ENCODE measurements at places on chromosomes 2 and 18. TPM values are rescaled to one million over a fixed set of nuclear protein-coding genes. Genes with fewer than 3 reads are reported as not detected.

Gene GPR45
- total RNA-seq, result not detected

Gene WNT6
- total RNA-seq, result 118 TPM

Gene CGREF1
- 1.5 TPM for total RNA-seq

Gene ASIC4
- total RNA-seq, result 1.4 TPM

Gene MALL
- 5.4 TPM for total RNA-seq

Gene GPAT2
- total RNA-seq, result not detected

Gene APLF
- 6.7 TPM for total RNA-seq

Gene COL3A1
- total RNA-seq, result 7,584 TPM

Gene CENPA
- 8.8 TPM for total RNA-seq

Gene VIT
- total RNA-seq, result 0.78 TPM

Gene SCN7A
- total RNA-seq, result 2.2 TPM

Gene TMEM17
- total RNA-seq, result 4.7 TPM

Gene GPBAR1
- 0.55 TPM for total RNA-seq

Gene PPM1G
- 63.7 TPM for total RNA-seq

DNA sequence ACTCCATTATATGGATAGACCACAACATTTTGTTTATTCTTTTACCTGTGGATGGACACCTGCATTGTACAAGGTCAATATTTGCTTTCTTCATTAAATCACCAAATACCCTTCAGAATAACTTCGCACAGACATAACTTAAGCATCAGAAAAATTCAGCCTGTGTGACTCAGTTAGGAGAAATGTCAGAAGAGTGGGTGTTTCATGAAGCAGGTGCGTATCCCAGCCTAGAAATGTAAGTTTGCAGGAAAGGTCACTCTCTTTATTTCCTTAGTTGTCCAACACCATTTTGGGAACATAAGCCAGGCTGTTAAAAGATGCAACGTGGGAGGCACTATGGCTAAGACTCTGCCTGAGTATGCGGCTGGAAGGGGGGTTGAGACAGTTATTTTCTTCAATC, 48.6 kb upstream of the FHL2 start:
- no peak for DNase-seq

DNA sequence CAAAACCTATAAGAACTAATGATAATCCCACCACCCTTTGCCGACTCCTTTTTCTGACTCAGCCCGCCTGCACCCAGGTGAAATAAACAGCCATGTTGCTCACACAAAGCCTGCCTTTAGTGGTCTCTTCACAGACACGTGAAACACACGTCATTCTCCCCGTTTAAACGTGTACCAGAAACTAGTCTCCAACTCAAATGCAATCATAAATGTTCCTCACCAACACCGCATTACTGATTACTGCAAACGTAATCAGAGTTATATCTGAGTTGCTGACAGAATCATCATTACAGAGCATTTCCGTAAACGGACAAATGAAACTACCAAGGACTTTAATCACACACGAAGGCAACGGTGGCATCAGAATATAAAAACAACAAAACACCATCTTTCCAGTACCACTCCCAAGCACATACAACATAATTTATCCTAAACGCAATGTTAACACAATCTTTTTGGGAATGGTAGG, 1.9 kb downstream of the CLK1 start:
- no peak for DNase-seq

DNA sequence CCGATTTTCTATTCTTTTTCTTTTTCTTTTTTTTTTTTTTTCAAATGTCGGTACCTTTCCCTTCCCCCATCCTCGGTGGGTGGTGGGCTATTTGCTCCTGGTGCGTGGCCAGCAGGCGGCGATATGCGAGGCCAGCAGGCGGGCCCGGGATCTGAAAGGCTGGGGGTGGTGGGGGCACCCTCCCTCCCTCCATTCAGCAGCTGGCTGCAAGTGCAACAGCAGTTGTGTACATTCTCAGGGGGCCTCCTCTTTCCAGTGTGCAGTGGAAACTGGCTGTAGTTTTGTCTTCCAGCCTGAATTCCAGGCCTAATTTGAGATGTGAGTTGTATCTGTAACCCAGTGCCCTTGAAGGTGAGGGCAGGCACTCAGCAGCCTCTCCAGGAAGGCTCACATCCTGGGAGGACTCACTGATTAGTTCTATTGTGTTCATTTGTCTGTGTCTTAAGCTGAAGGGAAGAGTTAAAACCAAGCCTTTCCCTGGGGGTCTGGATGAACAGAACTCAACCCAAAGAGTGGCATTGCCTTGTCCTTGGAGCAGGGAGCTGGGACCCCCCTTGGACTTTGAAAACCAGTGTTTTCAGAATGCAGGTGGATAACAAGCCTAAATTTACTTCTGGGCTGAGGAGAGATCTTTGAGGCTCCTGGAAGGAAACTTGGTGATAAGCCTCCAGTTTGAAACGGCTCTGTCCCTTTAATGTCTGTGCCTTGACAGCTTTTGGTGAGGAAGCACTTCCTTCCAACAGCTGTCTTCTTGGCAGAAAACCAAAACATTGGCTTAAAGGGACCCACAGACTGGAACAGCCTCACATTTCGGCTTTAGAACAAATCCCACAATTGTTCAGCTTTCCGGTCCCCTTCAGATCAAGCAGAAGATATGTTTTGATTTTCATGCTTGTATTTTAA, 3.3 kb downstream of the MYCN start:
- peak; percentile 74 for DNase-seq

GRCh38 chr18:79571211-79572092, 108.2 kb upstream of the CTDP1 start:
- DNase-seq, result peak; percentile 34

DNA sequence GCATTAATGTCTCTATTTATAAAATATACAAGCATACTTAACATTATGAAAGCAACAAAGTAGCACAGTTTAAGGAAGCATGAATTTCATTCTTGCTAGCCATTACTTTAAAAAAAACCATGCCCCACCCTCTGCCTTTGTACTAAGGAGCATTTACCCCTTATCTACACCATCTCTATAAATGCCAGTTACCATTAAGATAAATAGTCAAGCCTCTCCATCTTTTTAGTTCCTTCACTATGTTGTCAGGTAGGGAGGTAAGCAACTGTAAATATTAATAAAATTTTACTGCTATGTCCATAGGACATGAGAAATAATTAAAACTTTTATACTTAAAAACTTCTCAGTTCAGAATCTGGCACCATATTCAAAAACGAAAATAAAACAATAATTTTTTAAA, 42.1 kb downstream of the ROCK1 start:
- DNase-seq, result no peak

DNA sequence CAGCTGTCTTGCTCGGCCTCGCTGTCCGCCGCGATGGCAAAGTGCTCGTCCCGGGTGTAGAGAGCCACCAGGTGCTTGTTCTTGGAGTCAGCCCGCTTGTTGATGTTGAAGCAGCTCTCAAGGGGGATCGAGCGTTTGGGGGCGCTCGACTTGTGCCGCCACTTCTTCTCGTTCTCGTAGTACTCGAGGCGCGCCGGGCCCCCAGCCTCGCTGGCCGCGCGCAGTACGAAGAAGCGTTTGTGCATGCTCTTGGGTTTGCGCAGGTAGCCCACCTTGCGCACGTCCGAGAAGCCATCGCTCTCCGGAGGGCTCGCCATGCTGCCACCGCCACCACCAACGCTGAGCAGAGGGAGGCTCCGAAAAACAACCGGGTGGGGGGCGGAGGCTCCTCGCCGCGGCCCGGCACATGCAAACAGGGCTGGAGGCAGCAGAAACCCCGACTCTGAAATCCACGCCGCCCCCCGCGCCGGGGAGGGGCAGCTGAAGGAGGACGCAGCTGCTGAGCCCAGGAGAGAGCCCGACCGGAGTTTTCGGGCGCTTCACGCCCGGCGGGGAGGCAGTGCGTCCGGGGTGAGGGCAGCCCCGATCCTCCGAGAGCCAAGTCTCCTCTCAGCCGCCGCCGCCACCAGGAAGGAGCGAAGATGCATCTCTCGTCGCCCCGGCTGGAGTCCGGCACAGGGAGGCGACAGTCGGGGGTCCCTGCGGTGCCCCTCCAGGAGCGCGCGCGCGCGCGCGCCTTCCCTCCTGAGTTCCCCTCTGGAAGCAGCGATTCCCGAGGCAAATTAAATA, 1.0 kb downstream of the IRS1 start:
- peak; percentile 30 for DNase-seq

- no peak for DNase-seq
Observed at GRCh38 chr18:70037431-70038061, 89.9 kb upstream of the CD226 start.

DNA sequence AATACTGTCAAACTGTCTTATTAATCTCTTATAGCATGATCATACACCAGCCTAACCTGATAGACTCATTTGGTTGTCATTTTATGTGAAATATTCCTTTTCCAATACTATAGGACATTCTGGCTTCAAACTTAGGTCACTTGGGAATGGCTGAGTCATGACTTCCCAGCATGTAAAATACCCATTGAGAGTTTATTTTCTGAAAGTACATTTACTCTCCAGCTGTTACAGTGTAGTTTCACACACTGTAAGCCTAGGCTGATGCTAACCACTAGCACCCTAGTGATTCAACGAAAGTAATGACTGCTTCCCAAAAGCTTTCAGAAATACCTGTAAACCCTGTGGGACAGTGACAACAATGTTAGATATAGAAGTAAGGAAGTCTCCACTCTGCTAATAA, 93.8 kb downstream of the FIGN start:
- no peak for DNase-seq

DNA sequence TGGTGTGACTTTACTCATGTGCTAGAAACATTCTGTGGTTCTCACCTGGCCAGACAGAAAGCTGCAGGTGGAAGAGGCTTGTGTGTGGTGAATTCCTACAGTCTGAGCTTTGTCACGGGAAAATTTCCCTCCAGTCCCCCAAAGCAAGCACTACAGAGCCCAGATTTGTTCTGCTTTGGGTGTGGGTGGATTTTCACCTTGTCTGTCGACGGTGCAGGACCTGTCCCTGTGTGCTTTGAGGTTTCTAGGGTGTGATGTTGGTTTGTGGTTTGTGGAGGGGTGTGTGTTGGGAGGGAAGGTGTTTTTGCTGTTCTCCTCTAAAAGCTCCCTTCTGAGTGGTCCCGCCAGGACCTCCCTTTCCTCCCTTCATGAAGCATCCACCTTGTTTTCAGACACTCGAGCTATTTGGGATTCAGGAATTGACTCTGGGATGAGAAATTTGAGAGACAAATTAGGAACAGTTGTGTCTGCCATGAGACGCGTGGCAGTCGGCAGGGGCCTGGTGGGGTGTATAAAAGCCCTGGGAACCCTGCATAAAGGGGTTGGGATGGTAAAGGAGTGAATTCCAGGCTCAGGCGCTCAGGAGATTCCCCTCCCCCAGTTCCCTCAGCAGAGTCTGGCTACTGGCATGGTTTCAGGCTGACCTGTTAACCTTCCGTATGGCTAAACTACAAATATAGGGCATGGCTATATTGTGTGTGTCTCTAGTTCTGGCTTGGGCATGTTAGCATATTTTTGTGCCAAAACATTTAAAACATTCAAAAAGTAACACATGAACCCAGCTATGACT, 65.5 kb downstream of the DGKD start:
- DNase-seq, result no peak

DNA sequence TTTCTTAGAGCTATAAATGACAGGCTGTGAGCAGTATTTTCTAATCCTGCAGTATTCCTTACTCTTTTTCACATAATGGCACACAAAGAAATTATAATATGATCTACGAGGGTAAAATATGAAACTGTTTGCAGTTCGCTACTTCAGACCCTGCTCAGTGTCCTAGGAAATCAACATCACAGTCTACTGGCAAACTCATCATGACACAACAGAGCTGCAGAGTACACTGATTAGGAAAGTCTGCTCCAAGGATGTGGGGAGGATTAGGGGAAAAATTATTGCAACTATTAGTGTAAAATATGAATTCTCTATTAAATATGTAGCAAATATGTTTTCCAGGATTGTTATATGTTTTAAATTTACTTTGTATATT, 149.2 kb upstream of the REG3G start:
- no peak for DNase-seq

DNA sequence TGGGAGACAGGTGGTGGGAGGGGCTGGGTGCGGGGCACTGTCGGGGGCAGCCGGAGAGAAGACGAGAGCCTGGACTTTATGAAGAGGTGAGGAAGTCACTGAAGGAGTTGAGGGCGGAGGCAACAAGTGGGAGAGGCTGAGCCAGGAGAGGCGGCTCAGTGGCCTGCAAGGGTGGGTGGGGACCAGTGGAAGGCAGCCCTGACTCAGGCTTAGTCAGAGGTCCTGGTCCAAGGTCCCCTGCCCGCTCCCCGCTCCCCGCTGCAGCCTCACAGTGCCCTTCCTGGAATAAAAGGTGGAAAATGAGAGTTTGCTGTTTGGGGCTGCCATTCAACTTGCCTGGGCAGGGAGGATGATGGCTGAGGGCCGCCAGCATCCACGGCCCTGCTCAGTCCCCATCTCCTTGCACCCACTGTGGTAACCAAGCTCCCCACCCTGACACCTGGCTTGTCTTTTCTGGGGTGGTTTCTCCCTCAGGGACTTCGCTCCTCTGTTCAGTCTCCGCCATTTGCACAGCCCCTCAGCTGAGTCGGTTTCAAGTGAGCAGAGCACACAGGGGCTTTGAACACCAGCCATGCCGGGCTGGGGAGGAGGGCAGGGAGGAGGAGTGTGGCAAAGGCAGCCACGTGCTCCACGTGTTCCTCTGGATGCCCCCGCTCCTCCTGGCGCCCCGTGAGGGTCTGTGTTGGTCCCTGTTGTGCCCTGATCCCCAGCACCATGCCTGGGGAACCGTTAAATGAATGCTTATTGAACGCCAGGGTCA, 13.7 kb upstream of the RALB start:
- no peak for DNase-seq

DNA sequence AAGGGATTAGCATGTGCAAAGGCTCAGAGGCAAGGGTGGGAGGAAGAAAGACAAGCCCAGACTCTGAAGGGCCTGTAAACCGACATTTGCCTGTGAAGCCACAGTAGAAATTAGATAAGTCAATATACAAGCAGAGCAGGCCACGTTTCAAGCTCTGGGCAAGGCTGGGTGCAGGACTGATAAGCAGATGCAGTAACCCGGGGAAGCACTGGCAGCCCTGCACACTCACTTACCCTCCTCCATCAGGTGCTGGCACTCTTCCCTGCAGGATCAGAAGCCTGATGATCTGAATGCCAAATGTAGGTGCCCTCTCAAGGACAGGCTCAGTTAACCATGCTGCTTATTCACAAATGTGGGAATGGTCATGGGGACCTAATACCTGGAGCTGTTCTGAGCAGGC, 46.3 kb upstream of the RAB12 start:
- no peak for DNase-seq

- DNase-seq, result no peak
Observed at GRCh38 chr2:78999406-78999805, 26.1 kb upstream of the REG3G start.

Data from mesothelial cell of epicardium (in vitro differentiated cells).